ENCODE measurements at places on chromosomes 1 and 21.
A peak's percentile ranks its signal among the peaks of the same experiment; 100 is the strongest.

- DNase-seq = no peak
These were observed 29.1 kb downstream of the SMYD2 start for GRCh38 chr1:214310010-214310409.

- no peak for DNase-seq
These were observed 35.6 kb downstream of the EGLN1 start for GRCh38 chr1:231386466-231386865.

DNA sequence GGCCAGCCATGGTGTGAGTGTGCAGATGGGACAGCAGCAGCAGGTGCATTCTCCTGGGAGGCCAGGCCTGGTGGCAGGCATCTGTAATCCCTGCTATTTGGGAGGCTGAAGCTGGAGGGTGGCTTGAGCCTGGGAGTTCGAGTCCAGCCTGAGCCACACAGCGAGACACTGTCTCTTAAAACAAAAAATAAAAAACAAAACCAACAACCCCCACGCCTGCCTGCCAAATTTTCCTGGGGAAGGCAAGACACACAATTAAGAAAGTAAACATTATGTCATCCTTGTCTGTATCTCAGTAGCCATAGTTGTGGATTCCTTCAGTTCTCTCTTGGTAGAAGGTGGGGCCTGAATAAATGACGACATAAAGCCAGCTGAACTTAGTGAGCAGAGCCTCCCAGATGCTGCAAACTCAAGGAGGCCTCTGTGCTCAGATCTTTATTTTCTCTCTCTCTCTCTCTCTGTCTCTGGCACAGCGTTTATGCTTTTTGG is 57.6 kb upstream of the CD34 start:
- DNase-seq = no peak

- DNase-seq = no peak
These were observed 1.6 kb upstream of the CD52 start for GRCh38 chr1:26315874-26316850.

DNA sequence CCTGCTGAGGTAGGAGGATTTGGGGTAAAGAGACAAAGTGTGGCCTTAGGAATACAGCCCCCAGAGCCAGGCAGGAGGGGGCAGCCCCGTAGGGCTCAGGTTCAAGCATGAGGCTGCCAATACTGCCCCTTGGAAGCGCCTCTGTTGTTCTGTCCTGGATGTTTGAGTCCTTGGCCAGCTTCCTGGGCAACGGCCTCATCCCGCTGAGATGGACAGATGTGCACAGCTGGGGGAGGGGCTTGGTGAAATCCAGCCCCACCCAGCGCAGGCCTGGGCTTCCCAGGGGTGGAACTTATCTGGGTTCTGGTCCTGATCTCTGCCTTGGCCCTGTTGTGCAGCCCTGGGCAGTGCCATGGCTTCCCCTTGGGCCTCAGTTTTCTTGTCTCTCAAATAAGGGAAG is 34.8 kb upstream of the MAN1C1 start:
- DNase-seq = no peak

- no peak for DNase-seq
These were observed 123.3 kb downstream of the HMCN1 start for GRCh38 chr1:185857442-185857841.

GRCh38 chr1:31726715-31727114 is 22.9 kb upstream of the COL16A1 start:
- no peak for DNase-seq

DNA sequence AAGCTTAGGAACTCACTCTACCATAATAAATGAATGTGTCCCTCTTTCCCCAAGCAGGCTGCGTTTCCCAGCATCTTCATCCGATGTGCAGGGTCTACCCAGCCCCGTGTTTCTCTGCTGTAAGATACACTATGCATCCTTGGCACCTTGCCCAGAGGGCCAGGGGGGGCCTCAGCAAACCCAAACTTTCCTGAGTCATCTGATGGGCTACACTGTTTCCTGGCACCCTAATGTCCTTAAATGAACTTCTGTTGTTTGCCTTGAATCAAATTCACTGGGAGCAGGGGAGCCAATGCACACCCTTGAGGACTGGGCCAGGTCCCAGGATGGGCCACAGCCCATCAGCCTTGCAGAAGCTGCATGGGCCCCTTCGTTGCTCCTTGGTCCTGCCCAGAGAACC is 145.5 kb downstream of the IGSF21 start:
- no peak for DNase-seq

DNA sequence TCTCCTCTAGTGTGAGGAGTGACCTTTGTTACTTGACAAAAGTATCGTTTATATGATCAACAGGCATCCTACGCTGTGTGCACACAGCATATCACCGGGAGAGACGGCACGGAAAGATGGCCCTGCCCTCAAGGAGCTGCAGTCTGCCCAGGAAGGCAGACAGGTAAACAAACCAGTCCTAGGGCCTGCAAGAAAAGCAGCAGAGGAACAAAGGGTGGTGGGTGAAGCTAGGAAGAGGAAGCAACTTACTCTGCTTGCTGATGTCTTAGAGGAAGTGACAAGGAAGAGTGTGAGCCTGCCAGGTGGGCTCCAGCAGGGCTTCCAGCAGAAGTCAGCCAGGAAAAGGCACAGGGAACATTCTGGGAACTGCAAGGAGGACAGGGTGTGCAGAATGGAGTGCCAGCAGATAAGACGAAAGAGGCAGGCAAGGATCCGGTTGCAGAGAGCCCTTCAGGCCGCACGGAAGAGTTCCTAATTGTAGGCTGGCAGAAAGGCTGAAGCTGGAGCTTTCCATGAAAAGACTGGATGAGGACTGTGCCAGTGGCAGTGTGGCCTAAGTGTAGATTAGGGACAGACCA is 106.7 kb downstream of the SLC45A1 start:
- DNase-seq = peak; percentile 51

- DNase-seq = no peak
These were observed 1.3 kb downstream of the IGSF9 start for GRCh38 chr1:159943908-159944622.

- no peak for DNase-seq
These were observed 33.5 kb downstream of the KCNC4 start for GRCh38 chr1:110243574-110243973.

- no peak for DNase-seq
These were observed 18.2 kb upstream of the RHOU start for GRCh38 chr1:228717081-228717480.
